Fibroblast of skin of abdomen (primary cell): ENCODE measurements at places on chromosomes 3 and 15.

GRCh38 chr3:20552605-20553275, 366.7 kb upstream of the SGO1 start:
- no peak for DNase-seq

DNA sequence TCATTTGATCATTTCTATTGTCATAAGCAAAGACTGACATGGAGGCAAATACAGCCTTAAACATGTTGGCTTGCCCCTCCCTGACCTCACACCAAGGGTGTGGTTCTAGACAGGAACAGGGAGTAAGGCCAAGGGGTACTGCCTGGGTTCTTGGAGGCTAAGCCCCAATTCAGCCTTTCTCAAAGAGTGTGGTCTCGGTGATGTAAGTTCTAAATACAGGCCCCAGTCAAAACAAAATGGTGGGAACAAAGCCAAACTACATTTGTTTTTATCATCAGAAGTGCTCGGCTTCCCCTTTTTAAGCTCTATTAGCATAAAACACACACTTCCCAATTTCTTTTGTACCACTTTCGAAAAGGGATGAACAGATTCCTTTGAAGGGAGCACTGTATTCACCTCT, 129.5 kb downstream of the ATP8B4 start:
- no peak for DNase-seq

DNA sequence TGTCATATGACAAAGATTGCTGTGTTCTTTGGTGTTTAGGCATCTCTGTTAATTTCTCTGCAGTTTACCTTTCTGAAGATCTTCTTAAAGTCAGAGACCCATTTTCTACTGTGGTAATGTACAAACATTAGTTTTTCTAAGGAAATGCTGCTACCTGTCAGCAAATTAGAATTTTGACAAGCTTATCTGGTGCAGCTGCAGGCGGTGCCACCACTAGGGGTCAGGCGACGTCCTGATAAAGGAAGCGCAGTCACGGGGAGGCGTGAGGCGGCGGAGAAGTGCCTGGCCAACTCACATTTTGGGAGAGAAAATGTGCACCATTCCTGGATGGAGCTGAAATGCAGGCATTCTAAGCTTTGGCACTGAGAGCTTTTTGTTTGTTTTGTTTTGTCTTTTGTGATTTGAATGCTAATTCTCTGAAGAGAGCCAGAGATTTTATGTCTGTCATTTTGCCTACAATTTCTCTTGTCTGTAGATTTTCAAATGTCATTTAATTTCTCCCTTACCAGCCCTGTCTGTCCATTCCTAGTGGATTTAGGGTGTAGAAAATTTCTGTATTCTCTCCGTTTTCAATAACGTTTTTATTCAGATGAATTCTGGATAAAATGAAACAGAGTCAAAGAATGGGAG, 24.9 kb upstream of the SIAH2 start:
- DNase-seq, result peak; percentile 68

DNA sequence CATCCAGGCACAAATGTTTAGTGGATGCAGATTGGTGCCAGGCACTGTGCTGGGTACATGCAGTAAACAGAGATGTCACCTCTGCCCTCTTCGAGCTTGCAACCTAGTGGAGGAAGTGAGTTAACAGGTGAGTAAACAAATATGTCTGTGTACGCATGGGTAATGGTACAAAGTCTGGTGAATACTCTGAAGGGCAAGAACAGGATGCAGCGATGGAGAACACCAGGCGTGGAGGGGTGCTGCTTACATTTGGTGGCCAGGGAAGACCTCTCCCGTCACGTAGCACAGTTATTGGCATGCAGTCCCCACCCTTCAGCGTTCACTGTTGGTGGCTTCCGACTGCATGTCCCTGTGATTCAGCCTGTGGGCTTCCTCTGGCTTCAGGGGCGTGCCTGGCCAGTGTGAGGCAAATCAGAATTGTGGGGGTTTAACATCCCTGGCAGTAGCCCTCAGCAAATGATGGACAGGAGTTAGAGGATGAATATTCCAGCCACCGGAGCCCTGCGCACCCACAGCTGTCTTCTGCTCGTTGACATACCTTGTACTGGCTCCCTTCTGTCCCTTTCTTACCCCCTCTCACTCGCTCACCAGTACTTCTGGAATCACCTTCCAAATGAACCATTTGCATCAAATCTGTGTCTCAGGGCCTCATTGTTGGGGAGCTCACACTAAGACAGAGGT, 9.1 kb upstream of the HDAC11 start:
- no peak for DNase-seq

DNA sequence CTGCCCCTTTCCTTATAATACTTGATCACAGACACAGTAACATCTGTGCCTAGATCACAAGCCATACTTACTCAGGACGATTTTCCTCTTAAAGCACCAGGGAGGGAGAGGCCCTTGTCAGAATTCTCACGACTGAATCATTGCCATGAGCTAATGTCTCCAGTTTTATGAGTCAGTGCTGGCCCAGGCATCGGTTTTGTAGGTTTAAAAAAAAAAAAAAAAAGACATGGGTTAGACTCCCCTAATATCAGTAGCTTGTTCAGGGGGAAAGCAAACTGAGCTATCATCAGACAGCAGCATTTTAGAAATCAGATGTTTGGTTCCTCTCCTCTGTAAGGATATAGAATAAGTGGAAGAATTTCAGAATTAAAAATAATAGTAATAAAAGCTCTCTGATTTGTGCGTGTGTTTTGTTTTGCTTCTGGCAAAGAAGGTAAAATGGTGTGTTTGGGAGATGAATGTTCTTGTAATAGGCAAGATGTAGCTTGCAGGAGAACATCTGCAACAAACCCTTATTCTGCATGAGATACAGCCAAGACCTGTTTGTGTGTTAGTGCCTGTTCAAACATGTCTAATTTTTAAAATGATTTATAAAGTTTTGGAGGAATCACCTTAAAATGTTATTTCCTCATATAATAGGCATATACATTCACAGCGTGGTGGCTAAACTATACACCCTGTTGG, 193.6 kb downstream of the TP63 start:
- peak; percentile 91 for DNase-seq
